ENCODE measurements at places on chromosomes 5 and 9. TPM values are rescaled to one million over a fixed set of nuclear protein-coding genes. Genes with fewer than 3 reads are reported as not detected.

DNA sequence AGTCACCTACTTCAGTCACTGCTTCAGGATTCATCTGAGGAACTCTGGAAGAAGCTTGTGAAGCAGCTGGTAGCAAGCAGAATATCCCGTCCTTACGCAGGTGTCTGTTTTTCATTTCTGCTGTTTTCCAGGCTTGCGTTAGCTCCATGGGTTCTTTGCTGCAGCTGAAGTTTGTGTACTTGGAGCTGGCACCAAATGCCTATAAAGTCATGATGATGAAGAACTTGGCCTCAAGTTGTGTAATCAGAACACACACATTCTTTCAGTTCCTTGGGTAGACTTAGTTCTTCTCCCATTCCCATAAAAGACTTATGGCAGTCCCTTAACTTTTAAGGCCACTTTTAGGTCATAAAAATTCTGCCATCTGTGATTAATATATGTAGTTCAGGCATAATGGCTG lies 116.7 kb downstream of the LRRC70 start:
- H3K4me3 ChIP-seq = no peak overlapping the region
- DNase-seq = no peak
- no peaks in the 10 kb centered on the region for H3K27me3 ChIP-seq
- no peaks in the 10 kb centered on the region for H3K36me3 ChIP-seq
- no peaks in the 10 kb centered on the region for H3K4me1 ChIP-seq

DNA sequence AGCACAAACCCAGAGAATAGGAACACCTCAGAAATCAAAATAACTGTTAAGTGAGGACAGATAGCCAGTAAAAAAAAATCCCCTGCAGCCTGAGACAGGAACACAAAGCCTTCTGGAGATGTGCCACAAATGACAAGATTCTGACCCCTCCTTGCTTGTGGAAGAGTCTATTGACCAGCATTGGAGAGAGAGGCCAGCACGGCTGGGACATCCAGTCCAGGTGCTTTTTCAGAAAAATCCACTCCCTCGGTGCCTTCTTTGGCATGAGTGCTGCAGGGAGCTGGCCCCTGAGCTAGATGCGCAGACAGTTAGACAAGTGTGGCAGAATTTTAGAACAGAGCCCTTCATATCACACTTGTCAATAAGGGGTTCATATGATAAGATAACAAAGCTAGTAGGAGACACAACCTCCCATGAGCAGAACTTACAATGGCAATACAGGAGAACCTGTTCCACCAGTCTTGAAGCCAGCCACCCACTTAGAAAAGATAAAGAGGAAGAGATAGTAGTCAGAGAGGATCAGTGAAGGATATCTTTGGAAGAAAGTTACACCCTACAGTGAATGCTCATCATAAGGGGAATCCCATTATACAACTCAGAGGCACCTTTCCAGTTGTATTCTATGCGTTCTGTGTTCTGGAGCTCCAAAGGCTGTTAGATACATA lies 298.4 kb downstream of the TLE1 start:
- H3K27me3 ChIP-seq = no peaks in the 10 kb centered on the region
- no peaks in the 10 kb centered on the region for H3K4me1 ChIP-seq

- no peak overlapping the region for H3K27ac ChIP-seq
- H3K4me3 ChIP-seq = no peak overlapping the region
- no peaks in the 10 kb centered on the region for H3K36me3 ChIP-seq
- peaks cover 6% of the 10 kb centered on the region for H3K4me1 ChIP-seq
Measured at GRCh38 chr5:159854916-159855315, 61.4 kb upstream of the ADRA1B start.

GRCh38 chr9:73135394-73135793 lies 16.3 kb upstream of the ANXA1 start:
- H3K36me3 ChIP-seq = no peaks in the 10 kb centered on the region
- H3K4me1 ChIP-seq = peaks cover 22% of the 10 kb centered on the region
- H3K27ac ChIP-seq = no peak overlapping the region
- H3K27me3 ChIP-seq = no peaks in the 10 kb centered on the region

IL17B gene
- not detected for total RNA-seq
